ENCODE measurements at places on chromosomes 2 and 18. TPM values are rescaled to one million over a fixed set of nuclear protein-coding genes. Genes with fewer than 3 reads are reported as not detected.

The CAPN14 gene
- total RNA-seq: 0.05 TPM

The RAPH1 gene
- 41.3 TPM for total RNA-seq

The CDH7 gene
- total RNA-seq: 0.10 TPM

The MYOM1 gene
- 120 TPM for total RNA-seq

The ZNF385B gene
- total RNA-seq: 1.2 TPM

The SLC4A3 gene
- 4.3 TPM for total RNA-seq

The POTEJ gene
- not detected for total RNA-seq

GRCh38 chr2:28624793-28625701 lies 126.6 kb upstream of the PPP1CB start:
- peak; percentile 82 for DNase-seq

GRCh38 chr18:9825571-9826073 lies 60.2 kb upstream of the TXNDC2 start:
- peak; percentile 62 for DNase-seq

DNA sequence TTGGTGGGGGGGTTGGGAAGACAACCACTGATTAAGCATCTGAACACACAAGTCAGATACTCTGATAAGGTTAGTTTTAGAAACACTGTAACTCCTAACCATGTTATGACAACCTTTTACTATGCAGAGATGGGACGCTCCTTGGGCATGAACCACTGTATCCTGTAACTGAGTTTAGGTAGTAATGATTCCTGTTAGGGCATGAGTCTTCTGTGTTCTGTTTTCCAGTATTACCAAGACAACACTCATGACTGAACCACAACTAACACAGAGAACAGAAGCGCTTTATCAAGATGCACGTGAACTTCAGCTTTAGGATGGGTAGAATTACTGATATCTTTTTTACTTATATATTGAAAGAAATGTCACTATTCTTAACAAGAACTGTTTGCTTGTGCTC lies 14.1 kb upstream of the CREB1 start:
- no peak for DNase-seq

DNA sequence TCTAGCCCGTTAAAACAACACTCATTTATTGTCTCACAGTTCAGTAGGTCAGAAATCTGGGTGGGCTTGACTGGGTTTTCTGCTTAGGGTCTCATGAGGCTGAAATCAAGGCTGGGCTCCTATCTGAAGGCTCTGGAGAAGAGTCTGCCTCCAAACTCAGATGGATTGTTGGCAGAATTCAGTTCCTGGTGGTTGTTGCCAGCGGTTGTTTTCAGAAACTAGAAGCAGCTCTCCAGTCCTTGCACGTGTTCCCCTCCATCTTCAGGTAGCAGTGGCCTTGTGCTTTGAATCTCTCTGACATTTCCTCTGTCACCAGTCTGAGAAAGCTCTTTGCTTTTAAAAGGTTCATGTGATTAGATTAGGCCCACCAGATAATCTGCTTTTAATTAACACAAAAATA lies 20.1 kb upstream of the FN1 start:
- DNase-seq: no peak

- peak; percentile 49 for DNase-seq
Measured at GRCh38 chr2:169961911-169962310, 134.7 kb downstream of the UBR3 start.

GRCh38 chr18:27461957-27462356 lies 276.8 kb upstream of the CHST9 start:
- no peak for DNase-seq

- DNase-seq: no peak
Measured at GRCh38 chr2:75361486-75361885, 162.2 kb upstream of the TACR1 start.

DNA sequence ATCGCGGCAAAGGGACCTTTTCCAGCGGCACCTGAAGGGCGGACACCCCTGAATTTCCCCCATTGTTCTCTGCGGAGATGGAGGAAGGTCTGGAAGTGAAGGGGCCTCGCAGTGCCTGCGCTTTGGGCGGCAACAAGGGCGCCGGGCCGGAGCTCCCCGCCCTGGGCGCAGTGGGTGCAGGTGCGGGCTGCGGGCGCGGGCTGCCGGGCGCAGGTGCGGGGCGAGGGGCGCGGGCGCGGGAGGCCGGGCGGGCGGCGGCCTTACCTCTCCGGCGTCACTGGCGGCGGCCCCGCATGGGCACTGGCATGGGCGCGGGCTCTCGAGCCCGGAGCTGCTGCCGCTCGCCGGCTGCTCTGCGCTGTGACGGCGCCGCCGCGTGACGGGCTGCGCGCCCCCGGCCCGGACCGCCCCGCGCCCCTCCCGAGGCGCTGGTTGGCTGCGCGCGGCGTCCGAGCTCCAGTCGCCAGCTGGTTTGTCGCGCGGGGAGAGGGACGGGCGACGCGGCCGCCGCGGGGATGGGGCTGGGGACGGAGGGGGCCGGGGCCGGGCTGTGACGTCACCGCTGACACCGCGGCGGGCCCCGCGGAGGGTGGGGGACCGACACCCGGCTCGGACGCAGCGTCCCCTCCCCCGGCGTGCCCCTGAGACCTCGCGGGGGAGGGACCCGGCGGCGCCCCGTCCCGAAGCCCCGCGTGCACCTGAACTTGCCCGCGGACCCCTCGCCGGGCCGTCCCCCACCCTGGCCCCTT lies at the start of gene KIF1A:
Gene KIF1A (minus strand): TSS at position 362 of the 749 bp plus-strand sequence. CDS start 22,467 bp downstream, outside the sequence.
- no peak for DNase-seq

- peak; percentile 51 for DNase-seq
Measured at GRCh38 chr2:43745457-43745856, 28.4 kb upstream of the DYNC2LI1 start.

DNA sequence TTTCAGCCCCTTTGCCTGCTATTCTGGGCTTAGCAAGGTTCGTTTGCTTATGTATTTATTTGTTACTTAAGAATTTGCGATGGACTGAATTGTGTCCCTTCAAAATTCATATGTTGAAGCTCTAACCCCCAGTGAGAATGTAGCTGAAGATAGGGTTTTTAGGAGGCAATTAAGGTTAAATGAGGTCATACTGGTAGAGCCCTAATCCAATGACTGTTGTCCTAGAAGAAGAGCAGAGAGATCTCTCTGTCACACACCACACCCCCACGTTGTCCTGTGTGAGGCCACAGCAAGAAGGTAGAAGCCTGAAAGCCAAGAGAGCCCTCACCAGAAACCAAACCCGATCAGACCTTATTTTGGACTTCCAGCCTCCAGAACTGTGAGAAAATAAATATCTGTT lies 66.7 kb downstream of the KIAA1328 start:
- DNase-seq: no peak

DNA sequence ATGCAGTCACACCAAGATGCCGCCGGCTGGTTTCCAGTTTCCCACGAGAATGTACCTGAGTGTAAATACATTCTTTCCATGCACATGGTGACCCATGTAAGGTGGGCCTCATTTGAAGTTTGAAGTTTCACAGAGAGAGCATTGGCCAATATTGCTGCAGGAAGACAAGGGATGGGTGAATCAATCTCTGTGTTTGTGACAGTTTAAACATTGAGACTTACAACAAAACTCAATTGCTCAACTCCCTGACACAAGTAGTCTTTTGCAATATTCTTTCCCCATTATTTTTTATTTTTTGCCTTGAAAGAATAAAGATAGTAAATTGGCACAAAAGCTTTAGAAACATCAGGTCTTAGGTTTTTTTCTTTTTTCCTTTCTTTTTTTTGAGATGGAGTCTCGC lies 5.1 kb downstream of the SERPINB2 start:
- no peak for DNase-seq

GRCh38 chr2:164967781-164968228 lies 12.5 kb upstream of the SLC38A11 start:
- peak; percentile 68 for DNase-seq

DNA sequence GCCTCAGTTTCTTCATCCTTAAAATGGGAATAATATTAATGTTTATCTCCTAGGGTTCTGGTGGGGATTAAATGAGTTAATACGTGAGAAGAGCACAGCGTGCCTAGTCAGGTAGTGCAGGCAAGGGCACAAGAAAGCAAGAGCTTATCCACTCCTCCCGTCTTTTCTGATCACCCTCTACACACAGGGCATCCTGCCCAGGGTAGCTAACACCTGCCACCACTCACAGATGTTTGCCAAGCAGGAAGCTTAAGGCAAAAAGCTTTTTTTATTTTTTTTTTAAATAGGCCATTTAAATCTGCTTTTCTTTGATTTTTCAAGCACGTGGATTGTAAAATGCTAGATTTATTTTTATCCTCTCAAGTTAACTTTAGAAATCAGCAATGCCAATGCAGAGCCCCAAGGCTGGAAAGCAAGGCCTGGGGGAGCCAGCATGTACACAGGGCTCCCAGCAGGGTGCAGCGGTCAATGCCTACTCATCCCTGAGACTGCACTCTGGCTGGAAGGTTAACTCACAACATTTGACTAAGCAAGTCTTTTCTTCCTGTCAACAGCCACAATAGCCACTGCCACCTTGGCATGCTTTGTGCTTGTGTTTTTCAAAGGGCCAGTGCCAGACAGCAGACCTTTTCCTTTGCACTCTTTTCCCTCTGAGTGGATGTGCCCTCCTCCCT lies 86.5 kb upstream of the ACAA2 start:
- DNase-seq: no peak

GRCh38 chr2:43274721-43275120 lies 48.3 kb upstream of the ZFP36L2 start:
- DNase-seq: no peak

DNA sequence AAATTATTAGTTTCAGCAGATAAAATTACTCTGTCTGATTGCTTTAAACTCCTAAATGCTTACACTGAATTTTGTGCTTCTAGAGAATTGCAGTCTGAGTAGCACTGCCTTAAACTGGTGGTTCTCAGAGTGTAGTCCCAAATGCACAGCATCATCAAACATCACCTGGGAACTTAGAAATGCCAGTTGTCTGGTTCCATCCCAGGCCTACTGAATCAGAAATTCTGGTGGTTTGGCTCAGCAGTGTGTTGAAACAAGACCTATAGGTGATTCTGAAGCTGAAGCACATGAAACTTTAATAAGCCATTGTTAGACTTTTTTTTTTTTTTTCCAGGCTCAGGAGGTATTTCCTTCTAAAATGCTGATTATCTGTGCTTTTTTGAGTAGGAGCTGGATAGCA lies 22.0 kb downstream of the EPC2 start:
- peak; percentile 17 for DNase-seq

GRCh38 chr18:70044632-70045031 lies 97.0 kb upstream of the CD226 start:
- peak; percentile 65 for DNase-seq

DNA sequence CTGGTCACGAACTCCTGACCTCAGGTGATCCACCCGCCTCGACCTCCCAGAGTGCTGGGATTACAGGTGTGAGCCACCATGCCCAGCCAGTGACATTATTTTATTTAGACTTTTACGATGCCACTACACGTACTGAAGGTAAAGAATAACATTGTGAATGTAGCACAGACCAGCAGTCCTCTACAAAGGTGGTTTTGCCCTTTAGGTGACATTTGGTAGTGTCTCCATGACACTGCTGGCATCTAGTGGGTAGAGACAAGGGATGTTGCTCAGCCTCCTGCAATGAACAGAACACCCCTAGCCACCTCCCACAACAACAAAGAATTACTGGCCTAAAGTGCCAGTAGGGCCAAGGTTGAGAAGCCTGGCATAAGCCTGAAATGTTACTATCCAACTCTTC lies 69.5 kb downstream of the MYOM1 start:
- no peak for DNase-seq

GRCh38 chr18:49843778-49844625 lies 30.7 kb upstream of the ACAA2 start:
- peak; percentile 95 for DNase-seq

- no peak for DNase-seq
Measured at GRCh38 chr2:27092696-27093429, 6.3 kb downstream of the KHK start.

DNA sequence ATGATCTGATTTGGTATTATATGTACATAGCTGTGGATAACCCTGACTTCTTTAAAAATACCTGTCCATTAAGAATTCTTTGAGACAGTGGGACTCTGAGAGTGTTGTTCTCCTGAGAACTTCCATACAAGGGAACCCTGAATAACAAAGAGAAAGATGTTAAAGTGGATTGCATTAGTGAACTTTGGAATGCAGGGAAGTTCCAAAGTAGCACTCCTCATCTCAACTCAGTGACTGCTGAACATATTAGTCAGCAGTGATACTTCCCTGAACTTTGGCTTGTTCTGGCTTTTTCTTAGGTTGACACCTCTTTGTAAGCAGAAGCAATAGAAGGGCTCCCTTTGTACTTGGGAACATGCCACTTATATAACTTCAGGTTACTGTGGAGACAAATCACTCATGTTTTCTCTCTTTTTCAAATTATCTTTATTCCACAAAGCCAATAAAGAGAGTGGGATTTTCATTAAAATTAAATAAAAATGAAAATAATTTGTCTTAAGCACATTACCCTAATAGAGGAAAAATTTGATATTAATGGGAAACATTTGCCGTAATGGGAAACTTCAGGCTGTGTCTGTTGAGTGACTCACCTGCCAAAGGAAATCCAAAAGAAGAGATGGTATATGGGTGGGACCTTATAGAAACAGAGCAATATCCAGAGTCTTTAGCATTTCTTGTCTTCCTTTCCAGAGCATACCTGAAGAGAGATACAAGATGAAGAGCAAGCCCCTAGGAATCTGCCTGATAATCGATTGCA lies 33.3 kb downstream of the CFLAR start:
- peak; percentile 63 for DNase-seq

DNA sequence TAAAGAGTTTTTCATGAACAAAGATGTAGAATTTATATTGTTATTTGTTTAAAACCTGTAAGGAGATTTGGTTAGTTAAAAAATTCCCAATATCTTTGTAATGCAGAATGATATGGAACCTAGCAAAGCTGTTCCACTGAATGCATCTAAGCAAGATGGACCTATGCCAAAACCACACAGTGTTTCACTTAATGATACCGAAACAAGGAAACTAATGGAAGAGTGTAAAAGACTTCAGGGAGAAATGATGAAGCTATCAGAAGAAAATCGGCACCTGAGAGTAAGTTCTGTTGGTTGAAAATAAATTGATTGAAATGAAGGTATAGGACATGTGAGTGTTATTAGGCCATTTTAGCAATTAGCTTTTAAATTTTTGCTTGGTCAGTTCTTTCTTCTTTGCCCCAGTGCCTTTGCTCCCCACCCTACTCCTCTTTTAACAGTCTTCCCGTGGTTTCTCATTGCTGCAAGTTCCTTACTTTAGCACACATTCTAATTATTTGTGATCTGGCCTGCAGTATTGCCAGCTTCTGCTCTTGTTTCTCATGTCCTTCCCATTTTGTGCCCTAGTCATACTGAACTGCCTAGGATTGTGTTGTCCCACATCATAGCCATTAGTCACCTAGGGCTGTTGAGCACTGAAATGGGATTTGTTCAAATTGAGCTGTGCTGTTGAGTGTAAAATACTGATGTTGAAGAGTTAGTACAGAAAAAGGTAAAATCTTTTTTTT lies 36.6 kb downstream of the VAPA start:
- DNase-seq: no peak

DNA sequence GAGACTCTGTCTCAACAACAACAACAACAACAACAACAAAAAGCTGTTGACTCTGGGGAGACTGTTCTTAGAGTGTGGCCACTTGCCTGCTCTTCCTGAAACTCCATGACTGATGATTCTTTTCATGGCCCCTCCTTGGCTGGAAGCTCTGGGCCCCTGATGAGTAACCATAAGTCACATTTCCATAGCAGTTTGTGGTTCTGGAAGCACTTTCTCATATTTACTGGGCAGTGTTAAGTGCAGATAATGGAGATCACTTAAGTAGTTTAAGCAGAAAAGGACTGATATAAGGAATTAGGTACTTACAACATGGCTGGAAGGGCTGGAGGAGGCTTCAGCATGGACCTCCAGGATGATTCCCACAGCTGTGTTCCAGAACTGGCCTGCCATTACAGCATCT lies 147.3 kb upstream of the DLX2 start:
- no peak for DNase-seq

All from myocyte (in vitro differentiated cells).